ENCODE measurements at places on chromosomes 5 and 9.

GRCh38 chr9:120857481-120857880 is 14.8 kb upstream of the PSMD5 start:
- no peak for DNase-seq

- DNase-seq: no peak
Measured at GRCh38 chr9:109050444-109050843, 37.1 kb upstream of the CTNNAL1 start.

DNA sequence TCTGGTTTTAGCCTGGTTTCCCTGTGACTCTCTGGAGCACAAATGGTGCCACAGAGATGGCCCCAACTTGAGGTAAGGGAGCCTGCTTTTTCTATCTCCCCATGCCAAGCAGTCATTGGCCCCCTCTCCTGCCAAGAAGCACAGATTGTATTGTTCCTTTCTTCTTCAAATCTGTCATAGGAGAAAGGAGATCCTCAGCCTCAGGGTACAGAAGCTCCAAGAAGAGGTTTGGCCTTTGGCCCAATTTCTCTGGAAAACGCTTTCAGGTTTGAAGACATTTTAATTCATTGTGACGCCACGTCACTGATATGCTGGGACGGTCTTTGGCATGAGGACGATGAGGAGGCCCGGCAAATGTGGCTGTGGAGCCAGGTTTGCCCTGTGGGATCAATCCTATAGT is 29.2 kb upstream of the PANK3 start:
- no peak for DNase-seq

DNA sequence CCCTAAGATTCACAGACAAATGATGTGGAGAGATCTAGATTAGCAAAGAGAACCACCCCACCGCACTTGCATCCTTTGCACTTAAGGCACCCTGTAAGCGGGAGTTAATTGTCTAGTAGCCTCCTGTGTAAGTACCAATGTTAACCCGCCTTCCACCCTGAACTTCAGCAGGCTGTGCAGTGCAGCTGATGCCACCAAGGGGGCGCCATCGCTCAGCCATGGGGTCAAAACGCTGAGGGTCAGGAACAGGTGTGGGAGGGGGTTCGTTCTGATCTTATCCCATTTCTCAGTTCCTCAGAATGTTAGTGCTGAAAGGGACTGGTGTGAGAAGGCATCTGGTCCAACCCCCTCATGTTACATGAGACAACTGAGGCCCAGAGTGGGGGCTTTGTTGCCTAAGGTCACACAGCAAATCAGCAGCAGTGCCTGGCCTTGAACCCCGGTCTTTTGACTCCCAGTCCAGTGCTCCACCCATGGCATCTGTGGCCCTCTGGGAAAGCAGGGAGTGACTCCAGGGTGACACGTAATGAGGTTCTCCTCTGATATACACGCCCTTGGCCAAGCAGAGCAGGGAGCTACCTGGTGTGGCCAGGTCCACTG is 57.3 kb downstream of the CYFIP2 start:
- no peak for DNase-seq

GRCh38 chr9:97900738-97901565 is 21.3 kb downstream of the TRMO start:
- DNase-seq: peak; percentile 59

GRCh38 chr9:114276908-114277821 is 45.7 kb upstream of the ORM1 start:
- no peak for DNase-seq

- DNase-seq: no peak
Measured at GRCh38 chr5:42858687-42859086, 47.0 kb upstream of the SELENOP start.

- DNase-seq: no peak
Measured at GRCh38 chr5:173099461-173099860, 43.3 kb downstream of the CREBRF start.

GRCh38 chr9:7961076-7961475 is 161.5 kb upstream of the DMAC1 start:
- no peak for DNase-seq

DNA sequence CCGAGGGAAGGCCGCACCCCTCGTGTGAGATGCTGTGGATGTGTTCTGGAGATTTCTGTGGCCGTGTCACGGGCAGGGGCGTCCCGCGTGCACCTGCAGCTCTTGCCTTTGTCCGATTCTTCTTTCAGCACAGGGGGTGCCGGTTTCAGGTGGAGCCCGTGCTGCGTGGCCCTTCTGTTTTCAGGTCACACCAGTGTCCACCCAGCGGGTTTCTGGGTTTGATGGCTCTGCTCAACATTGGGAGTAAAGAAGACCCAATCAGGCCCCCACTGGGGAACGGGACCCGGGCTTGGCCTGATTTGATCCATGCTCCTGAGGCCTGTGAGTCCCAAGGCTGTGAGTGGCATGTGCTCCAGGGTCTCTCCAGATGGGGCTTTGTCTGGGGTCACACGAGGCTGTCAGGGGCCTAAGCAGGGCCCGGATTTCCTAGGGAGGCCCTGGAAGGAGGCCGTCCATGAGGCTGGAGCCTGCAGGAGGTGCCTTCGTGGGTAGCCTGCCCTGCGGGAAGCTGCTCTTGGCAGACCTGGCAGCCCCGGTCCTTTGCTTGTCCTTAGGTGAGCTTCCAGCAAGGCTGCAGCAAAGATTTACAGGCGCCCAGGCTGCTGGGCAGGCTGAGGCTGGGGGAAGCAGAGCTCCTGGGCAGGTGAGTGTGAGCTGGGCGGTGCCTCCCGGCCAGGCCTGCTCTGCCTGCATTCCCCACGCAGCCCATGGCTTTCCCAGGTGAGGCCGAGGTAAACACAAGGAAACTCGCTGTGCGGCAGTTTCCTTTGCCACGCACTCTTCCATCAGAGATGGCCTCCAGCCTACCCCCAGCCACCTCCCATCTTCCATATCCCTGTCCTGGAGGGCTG is 12.8 kb downstream of the MRPL36 start:
- no peak for DNase-seq

DNA sequence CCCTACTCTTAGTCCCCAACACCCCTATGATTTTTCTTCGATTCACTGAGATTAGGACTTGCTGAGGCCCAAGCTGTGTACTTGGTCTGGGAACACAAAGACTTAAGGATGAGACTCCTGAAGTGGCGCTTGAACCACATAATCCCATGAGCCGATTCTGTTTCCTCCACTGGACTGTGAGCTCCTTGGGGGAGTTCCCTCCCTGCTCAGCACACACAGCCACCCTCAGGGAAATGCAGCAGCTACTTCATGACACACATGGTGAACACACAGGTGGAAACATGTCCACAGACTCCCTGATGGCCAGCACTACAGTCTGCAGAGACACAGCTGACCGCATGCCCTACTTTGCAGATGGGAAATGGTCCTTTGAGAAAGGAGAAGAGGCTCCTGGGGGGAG is 101.1 kb downstream of the C5orf15 start:
- DNase-seq: no peak

- DNase-seq: no peak
Measured at GRCh38 chr9:72480921-72481320, 40.5 kb upstream of the TMC1 start.

- no peak for DNase-seq
Measured at GRCh38 chr5:175902026-175902425, 30.6 kb downstream of the CPLX2 start.

GRCh38 chr5:83360573-83360972 is 111.0 kb upstream of the VCAN start:
- no peak for DNase-seq
